ENCODE measurements at places on chromosomes 4 and X.

- peak; percentile 27 for DNase-seq
Measured at GRCh38 chr4:105471566-105472176, 2.2 kb downstream of the PPA2 start.

- no peak for DNase-seq
Measured at GRCh38 chrX:39911278-39911897, 186.4 kb downstream of the BCOR start.

DNA sequence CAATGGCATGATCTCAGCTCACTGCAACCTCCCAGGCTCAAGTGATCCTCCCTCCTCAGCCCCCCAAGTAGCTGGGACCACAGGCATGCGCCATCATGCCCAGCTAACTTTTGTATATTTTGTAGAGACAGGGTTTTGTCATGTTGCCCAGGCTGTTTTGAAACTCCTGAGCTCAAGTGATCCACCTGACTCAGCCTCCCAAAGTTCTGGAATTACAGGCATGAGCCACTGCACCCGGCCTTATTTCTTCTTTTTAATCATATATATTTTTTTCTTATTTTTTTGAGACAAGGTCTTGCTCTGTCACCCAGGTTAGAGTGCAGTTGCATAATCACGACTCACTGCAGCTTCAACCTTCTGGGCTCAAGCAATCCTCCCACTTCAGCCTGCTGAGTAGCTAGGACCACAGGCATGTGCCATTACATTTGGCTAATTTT is 184.0 kb downstream of the TSPAN5 start:
- no peak for DNase-seq

DNA sequence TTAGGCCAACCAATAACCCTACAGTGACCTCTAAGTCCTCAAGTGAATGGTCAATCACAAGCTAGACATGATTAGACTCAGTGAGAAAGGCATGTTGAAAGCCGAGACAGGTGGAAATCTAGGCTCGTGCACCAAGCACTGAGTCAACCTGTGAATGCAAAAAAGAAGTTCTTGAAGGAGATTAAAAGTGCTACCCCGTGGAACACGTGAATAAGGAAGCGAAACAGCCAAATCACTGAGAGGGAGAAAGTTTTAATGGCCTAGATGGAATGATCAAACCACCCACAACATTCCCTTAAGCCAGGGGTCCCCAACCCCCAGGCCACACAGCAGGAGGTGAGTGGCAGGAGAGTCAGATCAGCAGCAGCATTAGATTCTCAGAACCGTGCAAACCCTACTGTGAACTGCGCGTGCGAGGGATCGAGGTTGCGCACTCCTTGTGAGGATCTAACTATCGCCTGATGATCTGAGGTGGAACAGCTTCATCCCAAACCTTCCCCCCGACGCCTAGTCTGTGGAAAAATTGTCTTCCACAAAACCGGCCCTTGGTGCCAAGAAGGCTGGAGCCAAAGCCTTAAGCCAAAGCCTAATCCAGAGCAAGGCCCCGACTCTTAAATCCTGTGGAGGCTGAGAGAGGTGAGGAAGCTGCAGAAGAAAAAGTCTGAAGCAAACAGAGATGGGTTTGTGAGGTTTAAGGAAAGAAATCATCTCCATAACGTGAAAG is 19.5 kb upstream of the PDE6B start:
- no peak for DNase-seq

DNA sequence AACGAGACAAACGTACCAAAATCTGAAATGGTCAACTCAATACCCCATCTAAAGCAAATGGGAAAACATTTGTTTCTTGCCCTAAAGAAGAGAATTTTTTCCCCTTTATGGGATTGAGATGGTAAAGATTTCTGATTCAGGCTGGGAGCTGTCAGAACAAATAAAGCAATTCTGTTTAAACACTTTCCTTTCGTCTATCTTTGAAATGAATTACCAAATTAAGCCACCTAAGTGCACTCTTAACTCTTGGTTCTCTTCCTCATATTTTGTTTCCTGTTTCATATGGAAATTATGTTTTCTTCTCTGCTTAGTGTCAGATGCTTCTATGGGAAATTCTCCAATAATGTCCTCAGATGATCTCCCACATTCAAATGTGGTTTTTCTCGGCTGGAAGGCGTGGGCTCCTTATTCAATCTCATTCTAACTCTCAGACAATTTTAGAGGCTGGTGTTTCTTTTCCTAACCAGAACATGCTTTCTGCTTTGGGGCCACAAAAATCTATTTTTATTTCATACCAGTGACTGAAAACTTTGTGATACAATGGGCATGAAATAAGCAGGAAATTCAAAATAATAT is 50.3 kb upstream of the HPF1 start:
- no peak for DNase-seq

GRCh38 chr4:161881370-161881769 is 282.4 kb downstream of the FSTL5 start:
- no peak for DNase-seq

GRCh38 chr4:2848449-2848848 is 4.8 kb downstream of the ADD1 start:
- no peak for DNase-seq

GRCh38 chr4:128550060-128550459 is 259.4 kb upstream of the JADE1 start:
- DNase-seq, result no peak

DNA sequence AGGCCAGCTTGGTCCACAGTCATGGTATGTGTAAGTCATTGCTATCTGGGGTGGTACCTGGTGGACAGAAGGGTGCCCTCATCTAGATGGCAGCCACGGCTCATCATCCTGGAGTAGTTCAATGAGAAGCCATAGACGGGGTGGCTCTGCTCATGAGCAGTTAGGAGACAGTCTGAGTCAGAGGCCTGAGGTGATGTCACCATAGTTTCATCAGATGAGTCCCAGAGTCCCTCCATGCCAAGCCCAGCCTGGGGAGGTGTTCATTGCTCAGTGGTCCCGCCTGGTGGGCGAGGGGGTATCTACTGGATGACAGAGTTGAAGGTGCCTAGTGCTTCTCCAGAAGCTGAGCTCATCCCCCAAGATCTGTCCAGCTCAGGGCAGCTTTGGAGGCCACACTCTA is 49.8 kb downstream of the DLG3 start:
- DNase-seq, result no peak

DNA sequence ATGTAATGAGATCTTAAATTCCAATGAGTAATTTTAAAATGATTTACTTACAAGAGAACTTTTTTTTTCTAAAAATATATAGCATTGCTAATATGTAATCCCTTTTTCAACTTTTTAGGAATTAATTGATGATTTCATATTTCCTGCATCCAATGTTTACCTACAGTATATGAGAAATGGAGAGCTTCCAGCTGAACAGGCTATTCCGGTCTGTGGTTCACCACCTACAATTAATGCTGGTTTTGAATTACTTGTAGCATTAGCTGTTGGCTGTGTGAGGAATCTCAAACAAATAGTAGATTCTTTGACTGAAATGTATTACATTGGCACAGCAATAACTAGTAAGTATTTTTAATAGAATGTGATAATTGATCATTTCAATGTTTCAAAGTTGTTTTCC is 113.2 kb downstream of the USP9X start:
- no peak for DNase-seq

GRCh38 chr4:186068581-186069348 is at the start of gene TLR3:
Gene TLR3, plus strand, starts transcription at chr4:186069156. Its CDS starts 7,464 bp downstream, at chr4:186076620.
- no peak for DNase-seq

- no peak for DNase-seq
Measured at GRCh38 chr4:123846561-123846960, 450.0 kb downstream of the SPRY1 start.

GRCh38 chrX:145816601-145817315 is 871 bp upstream of the SLITRK2 start:
- DNase-seq, result no peak

- DNase-seq, result no peak
Measured at GRCh38 chrX:118156953-118157608, 40.5 kb upstream of the KLHL13 start.

DNA sequence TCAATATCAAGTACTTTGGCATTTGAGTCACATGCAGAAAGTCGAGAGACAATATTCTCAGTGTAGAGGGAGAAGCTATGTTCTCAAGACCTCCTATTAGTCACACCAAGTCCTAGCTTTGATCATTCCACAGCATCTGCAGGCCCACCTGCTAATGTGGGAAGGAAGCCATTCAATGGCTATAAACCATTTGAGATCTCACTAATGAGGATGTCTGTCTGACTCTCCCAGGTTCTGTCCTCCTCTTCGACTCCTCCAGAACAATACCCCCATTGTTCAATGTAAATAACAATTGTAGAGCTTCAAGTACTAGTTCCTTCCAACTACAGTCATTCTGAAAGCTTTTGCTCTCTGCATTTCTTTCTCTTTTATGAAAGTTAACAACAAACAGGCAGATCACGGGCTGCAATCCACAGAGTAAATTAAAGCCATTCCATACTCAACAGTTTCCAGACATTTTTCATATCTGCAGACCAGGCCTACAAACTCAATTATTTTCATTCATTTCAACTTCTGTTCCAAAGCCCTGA is 140.2 kb upstream of the EDNRA start:
- no peak for DNase-seq

DNA sequence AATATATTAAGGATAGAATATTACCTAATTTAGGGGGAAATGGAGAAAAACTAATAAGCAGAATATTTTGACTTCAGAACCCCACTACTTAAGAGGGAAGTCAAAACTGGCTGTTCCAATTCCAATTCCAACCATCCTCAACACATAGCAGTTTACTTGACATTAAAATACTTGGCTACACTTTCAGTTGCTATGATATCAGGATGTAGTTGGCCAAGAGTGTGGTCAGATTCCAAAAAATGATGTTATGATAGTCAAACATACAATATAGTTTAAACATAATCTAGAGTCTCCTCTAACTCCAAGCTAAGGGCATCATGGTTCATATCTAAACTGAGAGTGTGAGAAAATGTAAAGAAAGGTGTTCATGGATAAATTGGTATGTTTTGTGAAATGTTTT is 16.5 kb upstream of the SMIM14 start:
- no peak for DNase-seq

DNA sequence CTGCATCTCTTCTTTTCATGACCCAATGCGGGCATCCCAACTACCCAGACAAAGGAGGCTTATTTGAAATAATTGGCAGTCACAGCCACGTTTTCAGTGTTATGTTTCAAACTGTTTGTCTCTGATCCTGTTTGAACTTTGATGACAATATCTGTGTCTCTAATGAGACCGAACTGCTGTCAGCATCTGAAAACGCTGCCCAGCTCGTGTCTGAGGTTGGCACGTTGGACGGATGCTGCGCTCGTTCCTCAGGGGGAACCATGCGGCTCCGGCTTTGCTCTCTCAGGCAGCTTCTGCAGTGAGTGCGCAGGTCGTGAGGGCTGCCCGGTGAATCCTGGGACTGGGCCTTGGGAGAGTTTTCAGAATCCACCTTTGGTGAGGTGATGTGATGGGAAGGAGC is 58.4 kb upstream of the SORBS2 start:
- no peak for DNase-seq

- no peak for DNase-seq
Measured at GRCh38 chr4:124644621-124645020, 67.9 kb downstream of the ANKRD50 start.

- DNase-seq, result no peak
Measured at GRCh38 chr4:27009539-27009938, 148.9 kb downstream of the STIM2 start.

DNA sequence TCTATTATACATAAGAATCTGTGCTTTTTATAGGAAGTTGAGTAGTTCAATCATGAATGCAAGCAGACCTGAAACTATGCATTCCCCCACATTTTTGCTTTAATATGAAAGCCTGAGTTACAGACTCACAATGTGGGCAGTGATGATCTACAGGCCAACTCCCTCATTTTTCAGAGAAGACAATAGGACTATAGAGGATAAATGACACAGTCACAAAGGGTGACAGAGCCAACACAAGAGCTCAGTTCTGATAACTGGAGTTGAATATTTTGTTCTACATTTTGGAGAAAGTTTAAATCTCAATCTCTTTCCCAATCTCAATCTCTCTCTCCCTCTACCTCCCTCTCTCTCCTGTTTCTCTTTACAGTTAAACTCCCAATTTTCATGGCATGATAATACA is 27.0 kb downstream of the MBNL3 start:
- DNase-seq, result no peak

DNA sequence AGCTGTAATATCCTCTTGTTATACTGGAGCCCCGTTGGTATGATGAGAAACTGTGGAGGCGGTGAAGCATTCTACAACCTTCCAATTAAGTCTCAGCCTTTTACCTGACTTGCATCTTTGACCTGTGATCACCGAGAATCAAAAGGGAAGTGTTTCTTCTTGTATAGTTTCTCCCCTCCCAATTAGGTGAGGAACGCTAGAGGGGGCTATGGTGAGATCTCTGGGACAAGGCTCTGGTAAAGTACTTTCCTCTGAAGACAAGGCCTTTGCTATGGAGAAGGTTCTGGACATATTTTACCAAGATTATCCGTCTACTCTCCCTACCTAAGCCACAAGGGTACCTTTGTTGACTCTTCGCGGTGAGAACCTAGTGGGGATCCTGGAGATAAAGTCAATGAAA is 111.3 kb downstream of the CBLL2 start:
- no peak for DNase-seq

GRCh38 chr4:42420140-42420539 is 22.9 kb downstream of the SHISA3 start:
- DNase-seq, result no peak

GRCh38 chr4:133263104-133263503 is 114.0 kb downstream of the PCDH10 start:
- no peak for DNase-seq

- no peak for DNase-seq
Measured at GRCh38 chr4:104365618-104366017, 129.1 kb downstream of the CXXC4 start.
